ENCODE measurements at places on chromosomes 2 and 18.

GRCh38 chr18:59696311-59697235, 650 bp downstream of the CCBE1 start:
- no peak for DNase-seq

- no peak for DNase-seq
Measured at GRCh38 chr18:70273021-70273420, 15.8 kb upstream of the SOCS6 start.

- no peak for DNase-seq
Measured at GRCh38 chr2:127811397-127812321, 688 bp upstream of the WDR33 start.

GRCh38 chr18:2610549-2610948, 39.2 kb downstream of the NDC80 start:
- DNase-seq, result no peak

GRCh38 chr2:202104286-202104870, 31.3 kb downstream of the KIAA2012 start:
- DNase-seq, result no peak

- no peak for DNase-seq
Measured at GRCh38 chr2:44932079-44932478, 9.4 kb upstream of the SIX3 start.

- no peak for DNase-seq
Measured at GRCh38 chr18:46167971-46168370, 63.8 kb downstream of the HAUS1 start.

DNA sequence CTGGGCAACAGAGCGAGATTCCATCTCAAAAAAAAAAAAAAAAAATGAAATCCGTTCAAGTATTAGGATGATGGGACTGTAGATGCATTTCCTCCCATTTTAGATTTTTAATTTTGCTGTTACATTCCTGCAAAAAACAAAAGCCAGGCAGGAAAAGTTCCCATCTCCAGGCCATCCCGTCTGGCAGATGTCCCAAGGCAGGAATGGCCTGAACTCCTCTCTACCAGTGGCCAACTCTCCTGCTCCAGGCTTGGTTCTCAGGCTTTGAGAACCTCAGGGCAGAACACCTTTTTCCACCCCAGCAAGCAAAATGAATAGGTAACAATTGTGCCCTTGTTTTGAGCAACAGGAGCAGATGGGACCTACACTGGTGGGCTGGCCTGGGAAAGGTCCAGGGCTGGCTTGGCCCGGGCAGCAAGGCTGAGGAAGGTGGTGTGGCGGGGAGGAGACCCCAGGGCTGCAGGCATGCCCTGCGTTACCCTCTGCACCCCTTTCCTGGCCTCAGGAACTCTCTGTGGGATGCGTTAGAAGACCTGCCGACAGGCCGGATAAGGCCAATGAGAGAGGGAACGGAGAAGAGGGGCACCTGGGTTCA, 86.0 kb downstream of the FAM210A start:
- DNase-seq, result no peak

DNA sequence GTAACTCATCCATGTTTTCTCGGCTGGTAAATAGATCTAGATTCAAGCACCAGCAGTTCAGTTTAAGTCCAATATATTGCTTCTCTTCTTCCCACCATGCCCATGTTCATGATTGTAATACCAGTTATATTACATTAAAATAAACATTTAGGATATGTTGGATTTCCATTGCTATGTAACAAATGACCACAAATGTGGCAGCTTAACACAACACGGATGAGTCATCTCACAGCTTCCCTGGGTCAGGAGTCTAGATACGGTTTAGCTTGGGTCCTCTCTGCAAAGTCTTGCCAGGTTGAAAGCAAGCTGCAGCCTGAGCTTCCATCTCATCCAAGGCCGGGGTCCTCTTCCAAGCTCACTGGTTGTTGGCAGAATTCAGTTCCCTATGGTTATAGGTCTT, 39.4 kb upstream of the SMAD2 start:
- DNase-seq, result no peak

DNA sequence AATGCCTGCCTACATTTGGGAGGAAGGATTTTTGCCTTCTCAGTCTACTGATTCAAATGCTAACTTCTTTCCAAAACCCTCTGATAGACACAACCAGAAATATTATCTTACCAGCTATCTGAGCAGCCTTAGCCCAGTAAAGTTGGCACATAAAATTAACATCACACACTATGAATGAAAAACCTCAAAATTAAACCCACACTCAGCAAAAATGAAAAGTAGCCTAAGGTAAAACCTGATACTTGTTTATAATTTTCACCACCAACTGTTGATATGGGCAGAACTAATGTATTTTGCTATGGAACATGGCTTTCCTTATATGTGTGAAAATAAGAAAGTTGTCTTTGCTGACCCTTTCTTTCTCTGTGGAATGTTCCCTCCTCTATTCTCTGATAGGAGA, 226.0 kb downstream of the DPP10 start:
- no peak for DNase-seq

- no peak for DNase-seq
Measured at GRCh38 chr2:203732953-203733510, 26.6 kb downstream of the CD28 start.

GRCh38 chr18:59873641-59874040, 26.2 kb upstream of the PMAIP1 start:
- DNase-seq, result no peak

- no peak for DNase-seq
Measured at GRCh38 chr2:121969766-121970639, 214.6 kb downstream of the TSN start.

DNA sequence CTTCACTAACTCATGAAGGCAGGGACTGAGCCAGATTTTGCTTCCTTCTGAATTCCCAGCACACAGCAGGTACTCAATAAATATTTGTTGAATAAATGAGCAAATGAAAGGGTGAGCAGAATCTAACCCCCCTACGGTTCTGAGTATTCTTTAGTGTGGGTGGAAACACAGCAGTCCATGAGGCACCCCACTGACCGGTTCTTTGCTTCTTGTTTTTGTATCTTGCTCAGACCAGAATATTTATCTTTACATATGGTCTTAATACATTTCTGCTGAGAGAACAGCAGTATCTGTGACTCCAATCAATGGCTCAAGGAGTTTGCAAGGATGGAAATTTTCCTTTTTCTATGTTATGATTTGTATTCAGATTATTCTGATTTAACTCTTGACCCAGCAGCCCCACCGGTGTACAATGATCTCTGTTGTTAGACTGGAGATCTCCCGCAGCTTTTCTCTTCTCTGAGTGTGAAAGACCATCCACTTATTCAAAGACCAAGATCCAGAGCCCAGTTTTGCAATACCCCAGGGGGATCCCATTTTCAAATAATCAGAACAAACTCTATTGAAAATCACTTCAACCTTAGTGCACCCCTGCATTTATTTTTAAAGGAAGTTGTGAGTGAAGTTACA, 506.5 kb upstream of the TNP1 start:
- no peak for DNase-seq

GRCh38 chr2:73759285-73759764, 20.6 kb downstream of the DUSP11 start:
- no peak for DNase-seq

GRCh38 chr2:194327196-194327888, 1329.7 kb upstream of the SLC39A10 start:
- no peak for DNase-seq

DNA sequence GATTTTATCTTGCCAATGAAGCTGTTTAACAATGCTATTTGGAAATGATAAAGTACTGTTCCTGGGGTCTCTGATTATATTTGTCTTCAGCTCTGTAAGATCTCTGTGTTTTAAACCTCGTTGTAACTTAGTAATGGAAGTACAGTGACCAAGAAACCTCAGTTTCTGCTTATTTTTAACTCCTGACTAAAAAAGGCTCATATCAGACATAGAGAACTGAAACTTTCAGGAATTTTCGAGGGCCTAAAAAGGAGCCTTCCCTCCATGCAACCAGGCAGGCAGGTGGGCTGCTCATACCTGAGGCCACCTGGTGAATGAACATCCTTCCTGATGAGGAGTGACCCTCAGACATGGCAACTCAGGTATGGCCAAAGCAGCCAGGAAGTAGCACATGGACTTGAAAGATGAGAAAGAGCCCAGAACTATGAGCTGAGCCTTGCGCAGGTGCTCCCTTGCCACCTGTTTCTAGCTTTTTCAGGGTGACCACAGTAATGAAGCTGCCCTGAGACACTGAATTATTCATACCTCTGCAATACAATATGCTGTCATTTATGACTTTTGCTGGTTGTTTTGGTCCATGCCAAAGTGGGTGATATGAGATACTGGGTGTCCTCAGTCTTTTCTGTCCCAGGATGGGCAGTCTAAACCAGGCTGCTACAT, 23.9 kb downstream of the MYO3B start:
- DNase-seq, result no peak

DNA sequence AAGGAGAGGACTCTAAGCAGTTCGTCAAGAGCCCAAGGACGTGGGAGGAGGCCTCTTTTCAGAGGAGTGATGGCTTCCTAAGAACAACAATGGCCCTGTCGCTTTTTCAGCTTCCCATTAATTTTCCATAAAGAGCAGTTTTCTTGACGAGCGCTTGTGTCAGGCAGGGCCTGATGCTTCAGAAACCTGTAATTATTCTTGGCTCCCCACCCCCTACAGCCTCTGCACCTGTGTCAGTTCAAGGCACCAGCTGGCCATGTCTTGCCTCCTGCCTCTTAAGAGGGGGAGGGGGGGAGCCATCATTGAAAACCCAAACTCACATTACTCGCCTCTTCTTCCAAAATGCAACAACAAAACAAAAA, 32.3 kb downstream of the KLF7 start:
- no peak for DNase-seq

DNA sequence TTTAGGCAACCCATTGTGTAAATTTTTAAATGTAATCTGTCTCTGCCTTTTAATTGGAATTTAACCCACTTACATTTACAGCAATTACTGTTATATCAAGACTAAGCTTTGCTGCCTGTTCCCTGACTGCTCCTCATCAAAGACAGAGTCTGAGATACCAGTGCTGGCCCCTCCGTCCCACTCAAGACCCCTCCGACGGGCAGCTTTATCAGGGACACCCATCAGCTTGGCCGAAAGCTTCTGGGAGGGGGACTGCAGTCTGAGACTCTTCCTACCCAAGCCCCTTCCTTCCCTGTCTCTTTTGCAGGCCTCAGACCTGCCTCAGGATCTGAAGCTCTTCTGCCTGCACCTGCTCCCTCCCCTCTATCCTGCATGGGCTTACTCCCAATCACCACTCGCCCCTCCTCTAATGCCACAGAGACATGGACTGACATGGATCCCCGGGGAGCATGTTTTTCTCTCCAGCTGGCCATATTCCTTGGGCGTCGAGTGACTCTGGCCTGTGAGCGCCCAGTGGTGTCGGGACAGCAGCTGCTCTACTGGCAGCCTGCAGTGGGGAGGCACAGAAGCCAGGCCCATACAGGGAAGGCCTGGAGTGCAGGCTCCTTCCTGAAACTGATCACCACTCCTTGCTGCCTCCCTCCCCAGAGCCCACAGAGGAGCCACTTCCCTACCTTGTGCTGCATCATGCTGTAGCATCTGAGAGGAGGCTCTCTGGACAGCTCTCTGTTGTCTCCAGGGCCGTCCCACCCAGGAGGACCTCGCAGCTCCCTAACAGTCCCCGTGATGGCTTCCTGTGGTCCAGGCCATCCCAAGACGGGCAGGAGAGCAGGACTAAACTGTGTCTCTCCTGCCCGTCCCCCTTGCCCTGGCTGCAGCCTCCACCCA, 3.7 kb upstream of the KIF1A start:
- DNase-seq, result no peak

DNA sequence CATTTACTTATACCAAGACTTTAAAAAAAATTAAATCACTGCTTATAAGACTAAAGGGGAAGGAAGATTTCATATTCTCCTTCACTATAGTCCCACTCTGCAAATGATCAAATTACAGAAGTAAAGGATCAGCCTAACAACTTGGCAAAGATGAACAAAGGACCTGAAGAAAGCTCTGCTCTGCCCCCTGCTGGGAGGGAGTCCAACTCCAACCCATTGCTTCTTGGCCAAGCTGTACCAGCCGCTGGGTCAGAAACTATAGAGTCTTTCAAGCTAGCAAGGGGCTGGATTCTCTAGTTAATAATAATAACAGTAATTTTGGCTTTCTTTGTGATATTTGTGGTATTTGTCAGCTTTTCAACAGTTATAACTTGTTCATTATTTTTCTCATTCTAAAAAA, 927.0 kb upstream of the CRIM1 start:
- DNase-seq, result no peak

- no peak for DNase-seq
Measured at GRCh38 chr2:108905176-108905575, 83.8 kb downstream of the EDAR start.

DNA sequence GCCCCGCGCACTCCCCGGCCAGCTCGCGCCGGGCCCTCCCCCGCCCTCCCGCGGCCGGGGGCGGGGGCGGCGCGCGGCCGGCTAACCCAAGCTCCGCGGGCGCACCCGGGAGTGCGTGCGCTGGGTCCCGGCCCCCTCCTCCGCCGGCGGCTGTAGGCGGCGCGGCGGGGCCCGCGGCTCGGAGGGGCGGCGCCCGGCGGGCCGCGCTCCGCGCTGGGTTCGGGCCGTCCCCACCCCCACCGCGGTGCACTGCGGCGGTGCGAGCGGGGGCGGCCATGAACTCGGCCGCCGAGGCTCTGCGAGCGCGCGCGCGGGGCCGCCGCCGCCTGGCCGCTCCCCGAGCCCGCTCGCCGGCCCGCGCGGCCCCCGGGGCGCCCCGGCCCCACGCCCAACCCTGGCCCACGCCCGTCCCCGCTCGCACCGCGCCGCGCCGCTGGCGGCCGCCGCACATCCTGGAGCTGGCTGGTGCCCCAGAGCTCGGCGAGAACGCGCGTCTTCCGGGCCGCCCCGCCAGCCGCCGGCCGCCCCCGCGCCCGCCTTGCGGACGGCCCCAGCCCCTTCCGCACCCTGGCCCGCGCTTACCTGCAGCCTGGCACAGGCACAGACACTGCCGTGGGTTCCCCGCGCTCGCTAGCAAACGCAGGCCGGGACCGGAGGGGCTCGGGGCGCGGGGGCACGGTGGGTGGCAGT, at the start of gene ZBTB14:
ZBTB14 (minus strand) TSS at position 496 of the 690 bp plus-strand sequence. CDS start 2,480 bp downstream, outside the sequence.
- no peak for DNase-seq

DNA sequence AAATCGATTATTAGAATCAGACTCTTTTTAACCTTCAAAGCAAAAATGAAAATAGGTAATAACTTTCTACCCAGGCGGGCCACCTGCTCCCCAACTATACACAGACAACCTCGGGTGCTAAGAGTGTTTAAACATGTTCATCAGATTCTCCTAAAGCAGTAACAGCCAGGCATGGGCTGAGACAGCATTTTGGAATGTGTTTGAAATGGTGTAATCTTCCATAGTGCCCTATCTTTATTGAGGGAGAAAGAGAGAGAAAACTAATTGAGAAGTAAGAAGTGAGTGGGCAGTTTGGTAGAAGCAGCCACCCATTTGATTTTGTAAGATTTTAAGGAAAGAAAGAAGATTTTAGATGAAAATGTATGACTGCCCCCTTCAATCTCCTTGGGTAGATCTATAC, 196.1 kb upstream of the CTAGE1 start:
- DNase-seq, result no peak
